H9 (cell line): ENCODE measurements at places on chromosomes 2 and 18.
A peak's percentile ranks its signal among the peaks of the same experiment; 100 is the strongest.

DNA sequence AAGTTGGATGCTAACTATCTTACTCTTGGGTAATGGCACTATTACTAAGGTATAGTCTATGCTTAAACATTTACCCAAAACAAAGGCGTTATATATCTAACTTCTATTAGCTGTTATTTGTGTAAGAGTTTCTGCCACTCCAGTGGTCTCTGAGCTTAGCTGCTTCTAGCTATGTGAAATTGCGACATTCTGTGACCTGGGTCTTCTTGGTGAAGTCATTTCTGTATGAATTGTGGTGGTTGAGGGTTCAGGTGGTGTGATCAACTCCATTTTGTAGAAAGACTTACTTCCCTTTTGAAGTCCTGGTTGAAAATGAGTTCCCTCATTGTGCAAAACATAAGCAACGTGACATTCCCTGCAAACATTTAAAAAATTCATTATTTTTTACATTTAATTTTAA, 221.6 kb downstream of the PIK3C3 start:
- no peak for DNase-seq

- DNase-seq = no peak
Observed at GRCh38 chr18:11963991-11964484, 17.3 kb upstream of the IMPA2 start.

DNA sequence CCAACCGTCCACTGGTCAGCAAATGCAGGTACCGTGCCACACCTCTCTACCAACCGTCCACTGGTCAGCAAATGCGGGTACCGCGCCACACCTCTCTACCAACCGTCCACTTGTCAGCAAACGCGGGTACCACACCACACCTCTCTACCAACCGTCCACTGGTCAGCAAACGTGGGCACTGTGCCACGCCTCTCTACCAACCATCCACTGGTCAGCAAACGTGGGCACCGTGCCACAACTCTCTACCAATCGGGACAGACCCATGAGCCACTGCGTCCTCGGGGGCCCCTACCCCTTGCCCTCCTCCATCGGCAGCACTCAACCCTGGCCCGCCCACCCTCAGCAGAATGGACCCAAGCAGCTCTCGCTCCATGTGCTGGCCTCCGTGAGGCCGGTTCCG, 226.4 kb upstream of the SALL3 start:
- peak; percentile 19 for DNase-seq

GRCh38 chr2:99708231-99708630, 218.4 kb upstream of the REV1 start:
- DNase-seq = no peak

DNA sequence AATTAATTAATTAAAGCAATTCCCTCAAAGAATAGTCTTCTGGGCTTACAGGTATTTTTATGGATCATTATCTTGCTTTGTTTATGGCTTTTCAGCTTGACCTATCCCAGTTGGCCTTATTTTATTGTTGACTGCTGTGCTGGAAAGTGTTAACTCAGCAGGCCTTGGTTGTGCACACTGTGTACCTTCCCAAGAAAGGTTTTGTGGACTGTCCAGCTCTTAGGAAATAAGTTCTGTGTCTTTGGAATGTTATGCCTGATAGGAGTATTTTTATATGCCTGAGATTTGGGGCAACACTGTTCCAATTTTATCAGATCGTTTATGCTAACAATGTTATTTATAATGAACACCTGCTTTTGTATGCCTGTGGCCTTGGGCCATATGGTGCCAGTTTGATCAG, 671.9 kb upstream of the ZNF804A start:
- DNase-seq = no peak

GRCh38 chr2:37366773-37367172, 22.3 kb downstream of the QPCT start:
- no peak for DNase-seq

GRCh38 chr2:33023728-33024500, 77.2 kb downstream of the LTBP1 start:
- DNase-seq = no peak

GRCh38 chr18:11868230-11868629, 17.0 kb downstream of the CHMP1B start:
- no peak for DNase-seq

- no peak for DNase-seq
Observed at GRCh38 chr18:50133526-50133925, 61.4 kb downstream of the MYO5B start.

- DNase-seq = no peak
Observed at GRCh38 chr2:101872480-101872879, 119.3 kb upstream of the IL1R2 start.

DNA sequence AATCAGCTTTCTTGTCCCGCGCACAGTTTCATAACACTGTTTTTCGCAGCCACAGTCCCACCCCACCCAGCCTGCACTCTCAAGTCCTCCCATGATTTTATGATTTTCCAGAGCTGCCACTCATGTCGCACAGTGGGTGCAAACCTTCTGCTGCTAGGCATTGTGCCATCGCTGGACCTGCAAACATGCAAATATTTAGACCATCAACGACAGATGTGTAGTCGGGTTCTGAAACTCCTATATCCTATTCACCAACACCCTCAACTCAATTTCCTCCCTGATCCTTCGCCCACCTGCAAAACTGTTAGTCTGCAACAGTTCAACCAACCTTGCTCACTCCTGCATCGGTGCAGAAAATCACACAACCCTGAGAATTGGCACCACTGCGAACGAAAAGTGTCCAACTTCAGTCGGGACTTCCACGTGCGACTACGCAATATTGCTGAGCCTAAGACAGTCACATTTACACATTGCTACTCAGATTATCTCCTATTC, 871 bp upstream of the ALS2 start:
- no peak for DNase-seq

DNA sequence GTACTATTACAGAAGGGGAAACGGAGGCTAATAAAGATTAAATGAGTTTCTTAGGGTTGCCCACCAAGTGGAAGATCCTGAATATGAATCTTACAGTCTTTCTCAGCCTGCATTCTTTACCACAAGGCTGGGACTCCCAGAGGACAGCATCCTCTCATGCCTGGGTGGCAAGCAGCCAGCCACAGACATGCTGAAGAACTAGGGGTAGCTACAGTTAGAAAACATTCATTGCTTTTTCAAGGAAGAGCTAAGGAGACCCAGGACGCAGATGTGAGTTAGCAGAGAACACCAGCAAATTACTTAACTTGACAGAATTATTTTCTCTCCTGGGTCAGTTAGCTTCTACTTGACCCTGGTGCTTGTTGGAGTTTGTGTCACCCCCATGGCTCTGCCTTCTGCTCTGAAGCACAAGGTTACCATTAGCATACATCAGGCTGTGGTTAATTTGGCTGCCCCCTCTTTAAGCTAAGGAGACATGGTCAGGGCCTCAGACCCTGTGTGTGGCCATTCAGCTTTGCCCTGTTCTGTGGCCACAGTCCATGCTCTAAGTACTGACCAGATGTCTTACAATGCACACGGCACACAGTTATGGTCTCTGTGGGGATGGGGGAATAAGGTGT, 132.3 kb upstream of the TNP1 start:
- no peak for DNase-seq

- no peak for DNase-seq
Observed at GRCh38 chr2:234521536-234521935, 24.7 kb upstream of the ARL4C start.

GRCh38 chr2:223727562-223727961, 109.8 kb downstream of the AP1S3 start:
- peak; percentile 59 for DNase-seq

- no peak for DNase-seq
Observed at GRCh38 chr2:112182581-112183034, 44.4 kb downstream of the FBLN7 start.

GRCh38 chr2:1969701-1970015, 225.3 kb upstream of the PXDN start:
- DNase-seq = no peak

GRCh38 chr2:176239031-176239430, 30.2 kb upstream of the MTX2 start:
- no peak for DNase-seq

GRCh38 chr2:144419218-144419617, 100.7 kb downstream of the ZEB2 start:
- DNase-seq = no peak

DNA sequence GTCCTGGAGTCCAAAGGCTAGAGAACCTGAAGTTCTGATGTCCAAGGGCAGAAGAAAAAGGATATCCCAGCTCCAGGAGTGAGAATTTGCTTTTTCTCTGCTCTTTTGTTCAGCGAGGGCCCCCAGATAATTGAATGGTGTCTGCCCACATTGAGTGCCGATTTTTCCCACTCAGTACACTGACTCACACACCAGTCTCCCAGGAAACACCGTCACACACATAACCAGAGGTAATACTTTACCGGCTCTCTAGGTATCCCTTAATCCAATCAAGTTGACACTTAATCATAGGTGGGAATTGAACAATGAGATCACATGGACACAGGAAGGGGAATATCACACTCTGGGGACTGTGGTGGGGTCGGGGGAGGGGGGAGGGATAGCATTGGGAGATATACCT, 161.5 kb downstream of the WDR7 start:
- no peak for DNase-seq

- no peak for DNase-seq
Observed at GRCh38 chr2:43080571-43081021, 145.8 kb downstream of the ZFP36L2 start.

- DNase-seq = no peak
Observed at GRCh38 chr2:213185147-213185822, 33.9 kb upstream of the IKZF2 start.

DNA sequence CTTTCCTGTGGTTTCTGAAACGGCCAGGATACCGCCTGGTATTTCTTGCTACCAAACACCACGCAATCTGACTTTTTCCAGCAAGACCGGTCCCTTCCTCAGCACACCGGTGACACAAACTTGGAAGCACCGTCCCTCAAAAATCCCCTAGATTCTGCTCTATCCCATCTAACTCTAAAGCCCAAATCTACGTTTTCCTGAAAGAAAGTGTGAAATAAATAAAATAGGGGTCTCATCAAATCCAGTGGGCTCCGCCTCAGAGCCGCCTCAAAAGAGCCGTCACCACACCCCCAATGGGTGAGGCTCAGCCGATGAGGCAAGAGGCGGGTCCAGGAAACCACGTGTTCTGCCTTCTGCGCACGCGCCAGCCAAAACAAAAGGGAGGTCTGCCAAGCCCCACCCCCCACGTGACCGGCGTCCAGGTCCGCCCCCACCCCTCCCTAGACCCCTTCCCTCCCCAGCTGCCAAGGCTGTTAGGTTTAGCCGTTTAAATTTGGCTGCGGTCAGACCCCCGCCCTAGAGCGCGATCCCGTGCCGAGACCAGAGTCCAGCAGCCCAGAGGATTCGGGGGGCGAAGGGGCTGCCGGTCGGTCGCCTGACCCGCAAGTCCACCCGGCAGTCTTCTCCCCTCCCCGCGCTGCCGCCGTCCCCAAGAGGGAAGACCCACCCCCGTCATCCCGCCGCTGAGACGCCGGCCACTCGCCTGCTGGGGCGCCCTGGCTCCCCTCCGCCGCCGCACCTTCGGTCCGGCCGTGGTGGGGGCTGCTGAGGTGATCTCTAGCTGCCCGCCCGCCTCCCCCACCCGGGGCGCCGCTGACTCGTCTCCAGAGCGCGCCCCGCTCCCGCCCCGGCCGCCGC, 534 bp downstream of the KANSL1L start:
- peak; percentile 97 for DNase-seq

GRCh38 chr2:163604941-163605555, 130.8 kb downstream of the FIGN start:
- no peak for DNase-seq

- no peak for DNase-seq
Observed at GRCh38 chr2:69092857-69093256, 79.9 kb downstream of the ANTXR1 start.

DNA sequence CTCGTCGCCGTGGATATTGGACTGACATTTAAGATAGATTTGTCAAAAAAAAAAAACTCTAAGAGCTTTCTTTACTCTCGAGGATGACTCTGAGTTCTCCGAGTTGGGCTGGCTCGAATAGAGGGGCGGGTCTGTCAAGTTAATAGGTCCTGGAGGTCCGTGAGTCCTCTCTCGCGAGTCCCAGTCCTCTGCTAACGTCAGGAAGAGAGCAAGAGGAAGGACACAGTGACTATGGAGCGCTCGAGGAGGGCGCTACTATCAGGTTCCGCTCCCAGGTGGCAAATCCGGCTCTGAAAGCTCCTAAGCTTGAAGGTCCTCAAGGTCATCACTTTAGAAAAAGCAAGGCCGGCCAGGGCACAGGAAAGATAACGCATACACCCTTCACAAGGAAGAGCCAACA, 404 bp upstream of the AKAIN1 start:
- DNase-seq = peak; percentile 43
